SK-N-SH (cell line): ENCODE measurements at places on chromosomes 3 and 15. TPM values are rescaled to one million over a fixed set of nuclear protein-coding genes. Genes with fewer than 3 reads are reported as not detected.

LRTM1 gene
- 0.03 TPM in 1 of 2 replicates, not detected in the other for polyA plus RNA-seq

MYO1E gene
- polyA plus RNA-seq = 9.7 and 16.4 TPM in 2 replicates

TRIM59 gene
- 4.1 and 5.3 TPM in 2 replicates for polyA plus RNA-seq

NANOGP8 gene
- polyA plus RNA-seq = not detected in 2 replicates

DHX30 gene
- 86.3 and 90.4 TPM in 2 replicates for polyA plus RNA-seq

SEMA3F gene
- 23.9 and 30.4 TPM in 2 replicates for polyA plus RNA-seq

DUOXA2 gene
- not detected in 2 replicates for polyA plus RNA-seq

SLC9A9 gene
- 0.05 TPM in 1 of 2 replicates, not detected in the other for polyA plus RNA-seq

ACTRT3 gene
- 1.2 and 1.6 TPM in 2 replicates for polyA plus RNA-seq

IFT122 gene
- polyA plus RNA-seq = 20.1 and 20.8 TPM in 2 replicates

MAP1A gene
- polyA plus RNA-seq = 5.3 and 6.0 TPM in 2 replicates

IQCF5 gene
- not detected in 2 replicates for polyA plus RNA-seq

AP4E1 gene
- polyA plus RNA-seq = 1.6 and 2.0 TPM in 2 replicates

ZIC1 gene
- 11.3 and 16.7 TPM in 2 replicates for polyA plus RNA-seq

THSD4 gene
- polyA plus RNA-seq = 64.8 and 79.1 TPM in 2 replicates

DNAH1 gene
- 5.1 and 6.7 TPM in 2 replicates for polyA plus RNA-seq

DNA sequence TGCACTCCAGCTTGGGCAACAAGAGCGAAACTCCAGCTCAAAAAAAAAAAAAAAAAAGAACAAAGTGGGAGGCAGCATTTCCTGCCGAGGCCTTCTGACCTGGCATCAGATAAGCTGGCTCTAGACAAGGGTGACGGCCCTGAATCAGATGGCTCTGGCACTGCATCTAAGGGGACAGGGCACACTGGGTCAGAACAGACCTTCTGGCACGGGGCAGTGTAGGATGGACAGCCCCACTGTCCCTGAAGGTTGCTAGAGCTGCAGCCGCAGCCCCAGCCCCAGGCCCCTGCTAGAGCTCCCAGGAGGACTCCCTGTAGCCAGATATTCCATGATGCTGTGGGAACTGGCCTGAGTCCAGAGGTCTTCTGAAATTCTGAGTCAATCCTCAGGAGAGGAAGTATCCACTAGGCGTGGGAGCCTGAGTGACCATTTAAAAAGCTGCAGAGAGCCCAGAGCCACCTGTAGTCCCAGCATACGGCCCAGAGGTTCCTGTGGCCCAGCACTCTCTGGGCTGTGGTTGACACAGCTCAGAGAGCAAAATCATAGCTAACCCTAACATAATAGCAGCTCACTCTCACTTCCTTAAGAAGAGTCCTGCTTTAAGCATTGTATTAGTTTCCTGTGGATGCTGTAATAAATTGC lies 69.2 kb upstream of the MFGE8 start:
- DNase-seq = peak; percentile 44

- DNase-seq = no peak
These were observed 19.4 kb downstream of the SHOX2 start for GRCh38 chr3:158086776-158087175.

DNA sequence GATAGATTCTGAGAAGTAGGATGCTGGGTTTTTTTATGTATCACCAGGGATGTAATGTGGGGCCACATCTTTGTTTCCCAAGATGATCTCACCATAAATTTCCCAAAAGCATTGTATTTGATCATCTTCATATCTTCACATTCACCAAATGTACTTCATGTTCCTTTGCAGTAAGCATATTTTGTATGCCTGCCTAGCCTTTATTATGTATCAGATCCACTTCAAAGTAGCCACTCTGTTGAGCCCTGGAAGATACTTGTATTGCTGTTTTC lies 14.2 kb upstream of the GATM start:
- no peak for DNase-seq

DNA sequence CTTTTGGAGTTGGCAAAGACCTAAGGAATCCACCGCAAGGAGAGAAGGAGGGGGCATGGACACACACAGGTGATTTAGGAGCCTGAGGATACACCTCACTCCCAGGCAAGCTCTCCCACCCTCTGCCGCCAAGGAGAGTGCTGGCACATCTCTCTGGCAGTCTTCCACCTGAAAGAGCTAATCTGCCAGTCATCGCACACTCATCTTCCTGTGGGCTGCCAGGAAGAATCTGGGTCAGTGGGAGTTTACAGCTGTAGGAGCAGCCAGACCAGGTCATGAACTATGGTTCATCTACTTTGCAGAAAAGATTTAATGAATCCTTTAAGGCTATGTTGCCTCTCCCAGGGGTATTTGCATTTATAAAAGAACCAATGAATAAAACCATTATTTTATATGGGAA lies 170.6 kb upstream of the TSC22D2 start:
- DNase-seq = no peak

- peak; percentile 56 for DNase-seq
These were observed 48.7 kb downstream of the CNOT10 start for GRCh38 chr3:32733631-32734229.

- DNase-seq = no peak
These were observed 293.9 kb upstream of the RBMS3 start for GRCh38 chr3:28986922-28987321.

GRCh38 chr3:38278841-38279240 lies 3.3 kb upstream of the SLC22A14 start:
- no peak for DNase-seq

- no peak for DNase-seq
These were observed 110.0 kb downstream of the ATG7 start for GRCh38 chr3:11382146-11382745.

DNA sequence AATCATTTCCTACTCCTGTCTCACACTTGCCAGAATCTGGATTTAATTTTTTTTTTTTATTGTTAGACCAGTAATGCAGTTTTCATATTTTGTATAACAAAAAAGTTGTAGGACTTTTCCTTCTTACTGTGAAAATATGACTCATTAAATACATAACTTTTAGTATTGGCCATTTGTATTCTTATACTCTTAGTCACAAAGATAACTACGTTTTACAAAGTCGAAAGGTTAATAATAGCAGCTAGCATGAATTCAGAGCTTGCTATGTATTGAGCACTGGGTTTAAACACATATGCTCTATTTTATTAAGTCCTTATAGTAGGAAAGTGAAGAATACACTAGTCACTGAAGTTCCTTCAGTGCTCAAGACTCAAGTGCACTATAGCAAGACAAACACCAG lies 43.1 kb downstream of the LRRN1 start:
- no peak for DNase-seq

DNA sequence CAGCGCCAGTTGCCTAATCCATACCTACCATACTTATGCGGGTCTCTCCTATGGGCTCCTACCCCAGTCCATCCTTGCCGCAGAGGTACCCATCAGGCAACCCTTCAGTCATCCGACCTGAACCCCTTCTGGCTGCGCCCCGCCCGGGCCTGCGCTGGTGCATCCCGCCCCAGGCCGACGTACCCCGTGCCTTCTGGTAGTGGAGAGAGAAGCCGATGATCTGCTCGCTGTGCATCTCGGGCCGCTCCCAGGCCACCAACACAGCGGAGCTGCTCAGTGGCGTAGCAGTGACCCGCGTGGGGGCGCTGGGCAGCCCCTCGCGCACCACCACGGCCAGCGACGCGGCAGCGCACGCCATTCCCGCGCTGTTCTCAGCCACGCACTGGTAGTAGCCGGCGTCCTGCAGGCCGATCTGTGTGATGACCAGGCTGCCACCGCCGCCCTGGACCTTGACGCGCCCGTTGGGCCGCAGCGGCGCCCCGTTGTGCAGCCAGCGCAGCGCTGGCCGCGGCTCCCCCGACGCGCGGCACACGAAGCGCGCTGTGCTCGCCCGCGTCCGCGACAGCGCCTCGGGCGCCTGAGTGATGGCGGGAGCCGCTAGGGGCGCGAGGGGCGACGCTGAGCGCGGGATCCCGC lies 17.9 kb upstream of the IGDCC3 start:
- peak; percentile 80 for DNase-seq

DNA sequence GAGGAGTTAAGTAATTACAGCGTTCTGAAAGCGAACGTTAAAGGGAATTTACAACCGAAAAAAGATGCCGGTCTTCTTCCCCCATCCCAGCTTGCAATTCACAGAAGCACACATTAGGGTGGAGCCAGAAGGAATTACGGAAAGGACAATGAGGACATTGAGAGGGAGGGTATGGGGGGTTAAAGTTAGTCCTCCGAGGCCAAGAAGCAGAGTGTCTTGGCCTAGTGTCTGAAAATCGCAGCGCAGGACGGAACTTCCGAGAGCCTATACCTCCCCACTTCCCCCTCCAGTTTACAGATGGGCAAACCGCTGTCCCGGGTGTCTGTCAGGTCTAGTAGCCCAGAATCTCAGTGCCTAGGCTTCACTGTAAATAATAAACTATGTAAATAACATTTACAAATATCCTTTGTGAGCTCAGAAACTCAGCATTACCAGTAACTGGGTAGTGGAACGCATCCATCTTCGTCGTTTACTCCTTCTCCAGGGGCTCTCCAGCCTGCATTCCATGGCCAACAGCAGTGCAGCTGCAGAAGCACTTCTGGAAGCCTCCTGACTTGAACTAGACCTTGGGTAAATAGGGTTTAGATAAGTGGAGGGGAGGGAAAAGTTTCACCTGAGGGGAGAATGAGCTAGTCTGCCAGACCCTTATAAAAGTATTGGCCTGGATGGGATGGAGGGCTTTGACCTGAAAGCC lies 922 bp downstream of the ADPRH start:
- DNase-seq = peak; percentile 22

DNA sequence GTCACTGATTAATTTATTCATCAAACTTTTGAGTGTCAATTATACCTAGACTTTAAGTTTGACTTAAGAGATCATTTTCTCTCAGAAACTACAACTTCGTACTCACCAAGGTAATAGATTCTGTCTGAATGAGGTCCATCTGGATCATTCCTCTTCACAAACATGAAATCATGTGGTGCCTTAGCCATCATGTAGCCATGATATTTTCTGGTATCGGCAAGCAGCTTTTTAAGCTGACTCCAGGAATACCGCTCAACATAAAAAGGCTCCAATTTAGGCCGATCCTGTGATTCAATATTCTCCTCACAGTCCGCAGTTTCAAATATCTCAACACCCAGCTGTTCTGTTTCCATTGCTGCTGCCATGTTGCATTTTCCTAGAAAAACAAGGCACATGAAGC lies 5.3 kb downstream of the DPP8 start:
- DNase-seq = no peak

DNA sequence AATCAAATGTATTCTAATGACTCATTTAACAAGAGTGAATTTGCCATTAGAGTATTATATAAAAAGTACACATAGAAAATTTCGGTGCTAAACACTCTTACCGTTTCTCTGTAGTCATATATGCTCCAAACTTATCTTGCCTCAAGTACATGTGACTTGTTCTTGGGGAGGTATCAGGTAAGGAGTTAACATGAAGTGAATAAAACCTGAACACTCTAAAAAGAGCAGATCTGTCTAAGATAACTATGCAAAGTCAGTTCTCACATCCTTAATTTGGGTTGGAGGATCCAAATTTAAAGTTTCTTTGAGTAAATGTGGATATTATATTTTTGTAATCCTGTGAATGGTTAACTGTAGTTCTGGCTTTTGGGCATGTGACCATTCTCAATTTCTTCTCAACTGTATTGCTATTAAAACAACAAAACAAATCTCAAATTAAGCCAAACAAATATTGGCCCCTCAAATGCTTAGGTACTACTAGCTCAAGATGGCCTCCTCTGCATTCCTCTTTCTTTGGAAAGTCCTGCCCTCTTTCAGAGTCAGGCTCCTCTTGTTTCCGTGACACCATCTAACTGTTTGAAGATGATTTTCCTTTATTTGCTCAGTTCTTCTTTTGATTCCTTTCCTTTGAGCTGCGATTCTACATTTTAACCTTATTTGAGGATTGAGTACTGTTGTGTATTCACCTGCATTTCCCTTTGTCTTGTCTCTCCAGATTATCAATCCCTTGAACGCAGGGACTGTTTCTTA lies 4.2 kb downstream of the EDEM1 start:
- DNase-seq = no peak

GRCh38 chr3:9600597-9600996 lies 47.0 kb upstream of the LHFPL4 start:
- DNase-seq = peak; percentile 73

DNA sequence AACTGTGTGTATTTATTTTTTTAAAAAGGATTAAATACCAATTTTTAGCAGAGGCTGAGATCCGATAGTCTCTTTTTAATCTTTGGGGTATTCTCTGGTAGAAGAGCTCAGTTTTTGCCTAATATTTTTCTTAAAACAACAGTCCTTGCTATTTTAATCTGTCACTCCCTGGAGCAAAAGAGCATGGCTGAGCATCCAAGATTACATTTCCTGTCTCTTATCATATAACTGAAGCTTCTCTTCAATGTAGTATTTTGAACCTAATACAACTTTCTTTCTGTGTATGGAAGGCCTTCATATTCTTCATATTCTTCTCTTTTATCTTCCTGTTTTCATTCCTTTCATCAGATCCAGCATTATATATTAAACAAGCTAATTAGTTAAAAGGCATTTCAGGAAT lies 293.7 kb downstream of the NSUN3 start:
- no peak for DNase-seq

GRCh38 chr3:11705049-11705448 lies 61.3 kb upstream of the VGLL4 start:
- no peak for DNase-seq

GRCh38 chr3:161314836-161315395 lies 56.4 kb downstream of the SPTSSB start:
- DNase-seq = no peak

- no peak for DNase-seq
These were observed 10.0 kb downstream of the PRKCD start for GRCh38 chr3:53171064-53171418.

- DNase-seq = no peak
These were observed 58.1 kb downstream of the TGFBR2 start for GRCh38 chr3:30664459-30664858.

DNA sequence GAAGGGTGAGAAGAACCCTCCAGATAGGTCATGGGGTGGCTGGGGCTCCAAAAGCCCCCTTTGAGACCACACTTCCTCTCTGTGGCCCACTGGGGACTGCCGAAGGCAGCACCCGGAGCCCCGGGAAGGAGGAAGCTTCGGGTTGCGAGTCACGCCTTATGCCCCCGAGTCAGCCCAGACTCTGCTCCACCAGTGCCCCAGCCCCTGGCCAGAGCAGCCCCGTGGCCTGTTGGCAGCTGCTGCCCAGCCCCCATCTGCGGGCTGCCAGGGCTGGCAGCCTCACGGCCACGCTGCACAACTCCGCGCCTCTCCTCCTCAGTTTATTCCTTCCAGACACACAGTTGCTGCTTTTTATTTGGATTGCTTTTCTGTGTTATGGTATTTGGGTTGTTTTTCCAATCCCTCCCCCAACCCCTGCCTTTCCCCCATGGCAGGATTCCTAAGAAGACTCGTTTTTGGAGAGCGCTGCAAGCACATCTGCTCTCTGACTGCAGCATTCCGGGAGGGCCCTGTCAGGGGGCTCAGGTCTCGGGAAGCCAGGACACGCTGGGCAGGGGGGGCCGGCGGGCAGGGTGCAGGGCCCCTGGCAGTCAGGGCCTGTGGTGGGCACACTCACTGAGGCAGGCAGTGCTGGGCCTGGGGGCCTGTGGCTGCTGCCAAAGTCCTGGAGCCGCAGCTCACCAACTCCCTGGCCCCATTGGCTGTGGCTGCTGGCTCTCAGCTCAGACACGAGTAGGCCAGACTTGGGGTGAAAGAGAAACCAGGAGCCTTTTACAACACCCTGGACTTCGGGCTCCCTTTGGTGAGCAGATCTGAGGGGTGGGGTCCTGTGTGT lies 20.2 kb downstream of the MAGEF1 start:
- peak; percentile 57 for DNase-seq
